CD4-positive, alpha-beta T cell treated with Interleukin-12 subunit alpha and Interleukin-12 subunit beta, for 1 hour (primary cell): ENCODE measurements at places on chromosomes 13 and 19.

DNA sequence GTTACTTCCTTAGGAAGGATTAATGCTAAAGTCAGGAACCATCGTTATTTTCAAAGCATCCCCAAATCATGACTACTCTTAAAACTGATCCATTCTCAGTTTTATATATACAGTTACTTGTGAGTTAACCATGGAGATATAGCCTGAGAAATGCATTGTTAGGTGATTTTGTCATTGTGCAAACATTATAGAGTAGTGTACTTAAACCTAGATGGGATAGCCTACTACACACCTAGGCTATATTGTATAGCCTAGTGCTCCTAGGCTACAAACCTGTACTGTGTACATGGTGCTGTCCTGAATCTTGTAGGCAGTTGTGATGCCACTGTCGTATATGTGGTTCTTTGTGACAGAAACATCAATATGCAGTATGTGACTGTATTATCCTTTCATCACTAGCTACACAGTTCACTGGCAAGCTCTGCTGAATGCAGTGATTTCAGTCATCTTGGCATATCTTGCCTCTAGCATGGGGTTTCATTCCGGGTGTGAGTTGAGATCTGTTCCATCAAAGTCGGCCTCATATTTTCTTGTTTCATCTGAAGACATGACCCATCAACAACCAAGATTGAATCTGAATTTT lies 45.3 kb downstream of the CDK8 start:
- DNase-seq, result no peak

DNA sequence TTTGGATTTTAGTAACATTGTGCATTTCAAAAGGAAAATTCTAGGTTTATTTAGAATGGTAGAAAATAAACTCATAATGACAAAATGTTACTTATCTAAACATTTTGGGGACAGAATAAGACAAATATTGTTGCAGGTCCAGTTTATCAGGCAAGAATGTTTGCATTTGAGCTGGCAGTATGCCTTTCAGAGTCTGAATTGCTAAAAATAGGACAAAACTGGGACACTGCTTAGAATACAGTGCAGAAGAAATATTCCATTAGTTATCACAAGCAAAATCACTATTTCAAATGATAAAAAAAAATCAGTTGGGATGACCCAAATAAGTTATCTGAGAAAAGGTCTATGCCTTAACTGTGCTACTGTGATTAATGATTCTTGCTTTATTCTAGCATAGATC lies 870.3 kb upstream of the MIR17HG start:
- DNase-seq, result no peak

GRCh38 chr19:22545751-22546150 lies 88.4 kb upstream of the ZNF492 start:
- peak; percentile 4 for DNase-seq

DNA sequence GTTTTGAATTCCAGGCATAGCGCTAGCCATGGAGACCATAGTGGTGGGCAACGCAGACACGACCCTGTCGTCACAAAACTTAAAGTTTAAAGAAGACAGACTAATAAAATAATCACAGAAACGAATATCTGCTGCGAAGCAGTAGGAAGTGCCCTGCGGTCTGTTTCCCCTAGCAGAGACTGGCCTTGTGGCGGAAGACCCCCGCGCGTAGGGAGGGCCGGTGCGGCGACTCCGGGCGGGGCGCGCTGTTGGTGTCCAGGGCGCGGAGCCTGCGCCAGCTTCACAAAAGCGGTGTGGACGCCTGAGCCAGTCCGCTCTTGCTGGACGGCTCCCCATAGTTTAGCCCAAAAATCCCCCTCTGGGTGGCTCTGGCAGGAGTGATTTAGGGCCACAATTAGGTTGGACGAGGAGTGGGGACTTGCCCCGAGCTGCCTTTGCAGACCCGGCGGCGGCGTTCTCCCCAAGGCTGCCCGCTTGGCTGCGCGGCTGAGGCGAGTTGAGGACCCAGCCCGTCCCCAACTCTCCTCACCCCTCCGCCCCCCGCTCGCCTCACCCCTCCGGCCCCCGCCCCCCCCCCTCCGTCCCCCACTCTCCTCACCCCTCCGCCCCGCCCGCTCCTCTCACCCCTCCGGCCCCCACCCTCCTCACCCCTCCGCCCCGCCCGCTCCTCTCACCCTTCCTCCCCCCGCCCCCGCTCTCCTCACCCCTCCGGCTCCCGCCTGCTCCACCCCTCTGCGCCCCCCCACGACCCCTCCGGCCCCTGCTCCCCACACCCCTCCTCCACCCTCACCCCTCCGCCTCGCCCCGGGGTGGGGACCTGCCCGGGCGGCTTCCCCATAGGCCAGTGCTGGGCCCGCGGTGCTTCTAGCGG lies 14.2 kb upstream of the LATS2 start:
- peak; percentile 17 for DNase-seq

DNA sequence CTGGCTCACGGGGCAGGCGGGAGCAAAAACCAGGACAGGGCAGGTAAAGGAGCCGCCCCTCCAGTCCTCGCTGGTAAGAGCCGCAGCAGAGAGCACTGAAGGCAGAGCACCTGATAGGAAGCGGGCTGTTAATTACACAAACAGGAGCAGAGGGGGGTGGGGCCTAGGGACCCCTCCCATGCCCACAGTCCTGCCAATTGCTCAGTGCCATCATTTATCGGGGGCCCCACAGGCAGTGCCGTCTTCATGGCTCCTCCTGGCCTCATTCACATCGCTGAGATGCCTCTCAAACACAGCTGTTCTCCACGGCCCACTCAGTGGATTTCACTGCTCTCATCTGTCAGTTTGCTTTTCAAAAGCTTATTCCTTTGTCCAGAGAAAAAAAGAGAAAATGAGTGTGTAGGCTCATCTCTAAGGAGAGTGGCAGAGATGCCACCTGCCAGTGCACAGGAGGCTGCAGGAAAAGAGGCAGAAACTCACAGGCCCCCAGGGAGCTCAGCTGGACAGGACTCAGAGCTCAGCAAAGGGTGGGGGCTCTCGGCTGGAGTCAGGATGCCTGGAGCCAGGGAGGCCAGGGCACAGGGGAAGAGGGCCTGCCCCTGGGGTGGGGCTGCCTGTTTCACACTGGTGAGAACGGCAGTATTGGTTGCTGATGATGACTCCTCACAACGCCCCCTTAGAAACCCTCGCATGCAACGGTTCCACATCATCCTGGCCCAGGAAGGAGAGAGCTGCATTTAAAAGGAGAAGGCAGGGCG lies 174.6 kb downstream of the COL4A1 start:
- no peak for DNase-seq

DNA sequence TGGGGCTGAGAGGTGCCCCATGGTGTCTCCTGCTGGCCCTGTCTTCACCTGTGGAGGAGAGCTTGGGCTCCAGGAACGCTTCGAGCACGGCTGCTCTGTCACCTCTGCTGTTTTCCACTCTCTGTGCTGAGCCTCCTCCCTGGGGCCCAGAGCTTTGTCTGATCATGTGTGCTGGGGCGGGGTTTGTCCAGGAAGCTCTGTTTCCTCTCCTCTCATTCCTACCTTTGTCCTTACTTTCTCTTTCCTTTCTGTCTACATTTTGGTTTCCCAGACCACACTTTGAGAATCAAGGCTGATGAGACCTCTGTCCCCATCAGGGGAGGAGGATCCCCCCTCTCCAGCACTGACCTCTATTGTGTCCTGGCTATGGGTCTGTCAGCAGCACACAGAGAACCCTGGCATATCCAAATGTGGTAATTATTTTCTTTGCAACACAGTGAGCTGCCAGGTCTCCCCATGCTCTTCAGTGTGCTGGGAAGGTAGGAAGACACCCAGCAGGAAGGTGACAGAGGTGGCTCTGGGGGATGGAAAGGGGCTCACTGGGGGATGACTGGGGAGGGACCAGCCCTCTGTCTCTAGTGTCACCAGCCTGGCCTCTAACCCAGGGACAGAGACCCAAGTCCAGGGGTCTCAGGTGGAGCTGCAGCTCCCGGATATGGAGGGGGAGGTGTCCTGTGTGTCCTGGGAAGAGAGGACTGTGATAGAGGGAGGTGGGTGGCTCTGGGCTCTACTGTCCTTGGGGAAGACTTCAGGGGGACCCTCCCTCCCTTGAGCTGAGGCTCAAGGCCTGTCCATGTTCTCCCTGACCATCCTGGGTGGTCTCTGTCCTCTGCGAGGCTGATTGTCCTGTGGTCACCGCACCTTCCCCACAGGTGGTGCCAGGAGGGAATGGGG lies at the start of gene CEACAM1:
Gene CEACAM1 (minus strand): TSS at position 128 of the 894 bp plus-strand sequence. CDS start 107 bp downstream, at position 21.
- peak; percentile 57 for DNase-seq

DNA sequence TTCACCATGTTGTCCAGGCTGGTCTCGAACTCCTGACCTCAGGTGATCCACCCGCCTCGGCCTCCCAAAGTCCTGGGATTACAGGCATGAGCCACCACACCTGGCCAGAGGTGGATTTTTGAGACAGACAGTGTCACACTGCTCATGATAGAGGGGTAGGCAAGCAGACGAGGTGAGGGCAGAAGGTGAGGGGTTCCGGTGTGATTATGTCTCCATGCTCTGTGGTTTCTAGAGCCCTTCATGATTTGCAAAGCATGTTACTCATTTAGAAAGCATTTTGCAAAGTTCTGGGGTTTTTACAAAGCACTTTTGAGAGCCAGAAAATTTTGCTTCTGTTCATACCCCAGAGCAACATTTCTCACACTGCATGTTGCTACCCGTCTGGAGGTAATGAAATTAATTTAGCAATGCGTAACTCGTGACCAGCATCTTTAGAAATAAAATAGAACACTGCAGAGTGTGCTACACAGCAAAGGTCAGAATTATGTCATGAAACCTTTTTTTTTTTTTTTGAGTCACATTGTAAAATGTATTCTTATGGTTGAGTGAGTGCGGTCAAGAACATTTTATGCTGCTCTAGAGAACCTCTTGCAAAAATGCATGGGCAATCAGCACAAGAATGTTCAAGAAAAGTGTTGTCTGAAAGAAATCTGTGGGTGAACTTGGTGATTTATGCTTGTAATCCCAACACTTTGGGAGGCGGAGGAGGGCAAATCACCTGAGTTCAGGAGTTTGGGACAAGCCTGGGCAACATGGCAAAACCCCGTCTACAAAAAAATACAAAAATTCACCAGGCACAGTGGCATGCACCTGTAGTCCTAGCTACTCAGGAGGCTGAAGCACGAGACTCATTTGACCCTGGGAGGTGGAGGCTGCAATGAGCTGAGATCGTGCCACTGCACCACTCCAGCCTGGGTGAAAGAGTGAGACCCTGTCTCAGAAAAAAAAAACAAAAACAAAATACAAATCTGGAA lies 58.0 kb downstream of the MAP4K1 start:
- DNase-seq, result peak; percentile 55
